ENCODE measurements at places on chromosomes 1 and 21.

DNA sequence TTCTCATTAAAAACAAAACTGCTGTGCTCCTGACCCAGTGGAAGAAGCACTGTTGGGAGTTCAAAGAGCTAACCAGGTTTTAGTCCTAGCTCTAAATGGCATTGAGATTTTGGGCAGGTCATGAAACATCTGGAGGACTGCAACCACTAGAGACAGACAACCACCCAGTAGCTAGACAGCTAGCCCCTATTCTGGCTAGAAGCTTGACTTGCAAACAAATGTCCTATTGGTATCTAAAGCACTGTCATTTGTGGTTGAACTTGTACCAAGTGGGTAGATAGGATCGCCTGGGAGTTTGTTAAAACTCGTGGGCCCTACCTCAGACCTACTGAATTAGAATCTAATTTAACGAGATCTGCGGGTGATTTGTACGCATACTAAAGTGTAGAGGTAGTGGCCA lies 6.9 kb downstream of the RPL11 start:
- no peak for DNase-seq

DNA sequence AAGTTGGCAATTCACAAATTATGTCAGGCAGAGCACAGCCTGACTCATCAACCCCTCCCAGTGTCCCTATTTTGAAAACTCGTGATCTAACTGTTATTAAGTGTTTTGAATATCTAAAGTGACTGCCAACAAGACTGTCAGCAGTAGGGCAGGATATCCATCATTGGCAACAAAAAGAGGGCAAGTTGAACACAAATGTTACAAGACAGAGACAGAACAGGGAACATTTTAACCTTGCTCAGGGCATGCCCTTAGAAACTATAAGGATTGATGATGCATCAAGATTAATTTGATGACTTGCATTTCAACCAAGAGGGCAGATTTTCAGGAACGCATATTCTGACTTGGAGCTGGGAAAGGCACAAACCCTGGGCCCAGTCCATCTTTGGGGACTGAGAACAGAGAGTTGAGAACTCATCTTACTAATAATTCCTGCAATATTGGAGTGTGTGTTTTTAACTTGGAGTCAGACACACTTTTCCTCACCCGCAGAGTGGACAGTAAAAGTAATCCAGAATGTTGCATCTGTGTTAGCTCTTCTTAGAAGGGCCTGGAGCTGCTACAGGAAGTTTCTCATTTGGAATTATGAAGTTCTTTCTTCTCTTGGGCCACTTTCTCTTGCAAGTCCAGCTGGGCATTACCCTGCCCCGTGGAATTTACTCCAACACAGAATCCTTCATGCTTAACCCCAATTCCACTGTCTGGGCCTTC lies 317.2 kb downstream of the LTN1 start:
- no peak for DNase-seq

DNA sequence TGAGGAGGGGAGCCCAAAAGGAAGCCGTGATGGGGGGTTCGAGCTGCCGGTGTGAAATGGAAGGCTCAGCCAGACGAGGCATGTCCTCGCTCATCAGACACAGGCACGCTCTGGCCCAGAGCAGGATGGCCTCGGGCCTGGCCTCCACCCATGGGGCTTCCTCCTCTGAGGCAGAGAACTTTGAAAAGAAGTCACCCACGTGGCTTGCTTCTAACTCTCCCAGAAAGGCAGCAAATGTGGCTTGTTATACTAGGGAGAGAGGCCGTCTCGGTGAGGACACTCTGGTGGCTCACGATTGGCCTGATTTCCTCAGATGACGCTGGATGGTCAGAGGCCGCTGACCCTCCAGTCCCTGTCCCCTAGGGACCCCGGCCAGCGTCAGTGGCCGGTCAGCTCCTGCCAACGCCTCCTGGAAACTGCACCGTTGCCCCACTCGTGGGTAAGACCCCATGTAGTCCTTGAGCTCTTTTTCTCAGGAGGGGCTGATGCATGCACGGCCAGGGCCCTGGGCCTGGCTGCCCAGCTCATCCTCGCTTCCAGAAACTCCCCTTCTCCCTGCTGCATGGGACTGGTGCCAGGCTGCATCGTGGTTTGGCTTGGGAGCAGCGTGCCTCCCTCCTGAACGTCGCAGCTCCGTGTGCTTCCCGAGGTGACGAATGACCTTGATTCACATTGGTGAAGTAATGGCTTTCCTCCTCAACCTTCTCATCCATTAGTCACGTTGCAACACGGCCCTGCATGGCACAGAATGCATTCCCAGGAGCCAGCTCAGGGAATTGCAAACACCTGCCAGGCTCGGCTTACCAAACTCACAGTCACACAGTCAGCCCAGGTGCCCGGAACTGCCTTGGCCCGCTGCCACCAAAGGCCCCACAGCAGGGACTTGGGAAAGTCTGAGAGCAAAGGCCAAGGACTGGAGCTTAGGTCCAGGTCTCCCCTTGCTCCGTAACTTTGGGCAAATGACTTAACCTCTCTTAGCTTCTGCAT lies 58.8 kb downstream of the TOMM20 start:
- DNase-seq: no peak

DNA sequence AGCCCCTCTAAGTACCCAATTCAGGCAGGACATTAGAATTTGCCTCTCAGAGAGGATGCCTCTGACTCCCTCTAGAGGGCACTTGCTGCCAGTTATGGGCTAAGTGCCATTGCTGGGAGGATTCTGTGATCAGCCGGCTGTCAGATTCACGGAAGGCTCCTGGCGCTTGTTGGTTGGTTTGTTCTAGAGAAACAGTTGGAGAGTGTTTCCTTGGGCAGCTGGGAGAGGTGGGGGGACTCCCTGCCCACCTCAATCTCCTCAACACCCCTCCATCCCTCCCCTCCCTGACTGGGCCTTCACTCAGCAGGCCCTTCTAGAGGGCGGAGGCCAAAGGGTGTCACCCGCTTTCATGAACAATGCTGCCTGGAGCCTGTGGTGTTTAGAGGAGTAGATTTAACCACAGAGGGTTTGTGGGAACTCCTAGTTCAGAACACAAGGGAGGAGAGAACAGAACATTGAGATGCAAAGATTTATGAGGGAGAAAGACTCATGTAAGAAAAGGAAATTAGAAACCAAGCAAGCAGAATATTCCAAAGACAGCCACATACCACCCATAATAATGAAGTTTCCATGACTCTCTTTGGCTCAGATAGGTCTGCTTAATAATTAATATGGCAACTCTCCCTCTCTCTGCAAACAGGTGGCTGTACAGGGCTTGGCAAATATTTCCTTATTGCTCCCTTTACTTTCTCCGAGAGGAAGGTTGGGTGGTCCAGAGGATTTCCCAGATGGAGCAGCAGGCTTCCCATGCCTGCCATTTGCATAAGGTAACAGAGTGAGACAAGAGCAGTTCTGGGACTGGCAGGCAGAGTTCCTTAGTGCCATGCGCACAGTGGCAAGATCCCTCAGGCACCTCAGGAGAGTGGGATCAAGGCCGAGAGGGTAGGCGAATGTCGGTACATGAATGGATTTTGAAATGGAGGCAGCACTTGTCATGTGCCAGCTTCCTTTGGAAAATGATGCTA lies 30.0 kb upstream of the ACP6 start:
- DNase-seq: peak; percentile 82

DNA sequence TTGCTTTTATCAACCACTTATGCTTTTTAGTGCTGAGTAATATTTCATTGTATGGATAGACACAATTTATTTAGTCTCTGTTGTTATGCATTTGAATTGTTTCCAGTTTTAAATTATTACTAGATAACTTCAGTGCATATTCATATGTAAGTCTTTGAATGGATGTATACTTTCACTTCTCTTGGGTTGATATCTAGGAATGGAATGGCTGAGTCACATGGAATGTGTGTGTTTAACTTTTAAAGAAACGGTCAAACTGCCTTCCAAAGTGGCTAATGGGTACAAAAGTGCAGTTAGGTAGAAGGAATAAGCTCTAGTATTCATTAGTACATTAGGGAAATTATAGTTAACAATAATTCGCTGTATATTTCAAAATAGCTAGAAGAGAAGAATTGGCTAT lies 82.4 kb downstream of the NPHS2 start:
- no peak for DNase-seq

- no peak for DNase-seq
Measured at GRCh38 chr1:212244441-212244840, 40.8 kb upstream of the PPP2R5A start.

GRCh38 chr1:205179842-205180241 lies 31.7 kb downstream of the DSTYK start:
- no peak for DNase-seq

DNA sequence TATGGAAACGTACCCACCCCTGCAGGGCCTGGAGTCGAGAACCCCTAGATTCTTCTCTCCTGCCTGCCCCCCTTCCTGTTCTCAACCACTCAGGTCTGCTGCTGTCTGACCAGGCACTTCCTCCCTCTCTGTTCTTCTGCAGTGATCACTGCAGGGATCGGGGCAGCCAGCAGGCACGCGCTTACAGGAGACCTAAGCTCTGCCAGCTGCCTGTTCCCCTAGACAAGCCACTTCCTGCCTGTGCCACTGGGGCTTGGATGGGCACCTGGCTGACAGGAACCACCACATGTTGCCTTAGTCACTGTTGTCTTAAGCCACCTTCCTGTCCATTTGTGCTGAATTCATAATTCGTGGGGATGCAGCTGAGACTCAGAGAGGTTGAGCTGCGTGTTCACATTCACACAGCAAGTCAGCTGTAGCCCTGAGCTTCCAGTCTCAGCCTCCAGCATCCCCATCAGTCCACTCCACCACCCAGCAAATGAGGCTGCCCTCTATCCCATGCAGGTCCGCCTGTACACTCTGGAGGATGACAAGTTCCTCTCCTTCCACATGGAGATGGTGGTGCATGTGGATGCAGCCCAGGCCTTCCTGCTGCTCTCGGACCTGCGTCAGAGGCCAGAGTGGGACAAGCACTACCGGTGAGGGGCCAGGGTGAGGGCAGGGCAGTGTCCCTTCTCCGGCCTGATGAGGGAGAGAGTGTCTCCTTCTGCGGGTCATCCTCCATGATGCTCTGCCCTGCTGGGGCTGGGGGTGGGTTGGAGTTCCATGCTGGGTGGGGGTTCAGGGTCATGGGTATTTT lies 18.6 kb downstream of the FAM151A start:
- DNase-seq: no peak

- DNase-seq: no peak
Measured at GRCh38 chr1:16181887-16182719, 26.2 kb upstream of the EPHA2 start.

GRCh38 chr21:33775100-33775828 lies 133.0 kb downstream of the ITSN1 start:
- DNase-seq: no peak

GRCh38 chr1:42682739-42683531 lies 717 bp downstream of the YBX1 start:
- DNase-seq: peak; percentile 68

GRCh38 chr1:44632598-44632997 lies 41.7 kb downstream of the TMEM53 start:
- DNase-seq: no peak

GRCh38 chr1:32066489-32066873 lies 6.3 kb upstream of the TMEM39B start:
- DNase-seq: no peak

DNA sequence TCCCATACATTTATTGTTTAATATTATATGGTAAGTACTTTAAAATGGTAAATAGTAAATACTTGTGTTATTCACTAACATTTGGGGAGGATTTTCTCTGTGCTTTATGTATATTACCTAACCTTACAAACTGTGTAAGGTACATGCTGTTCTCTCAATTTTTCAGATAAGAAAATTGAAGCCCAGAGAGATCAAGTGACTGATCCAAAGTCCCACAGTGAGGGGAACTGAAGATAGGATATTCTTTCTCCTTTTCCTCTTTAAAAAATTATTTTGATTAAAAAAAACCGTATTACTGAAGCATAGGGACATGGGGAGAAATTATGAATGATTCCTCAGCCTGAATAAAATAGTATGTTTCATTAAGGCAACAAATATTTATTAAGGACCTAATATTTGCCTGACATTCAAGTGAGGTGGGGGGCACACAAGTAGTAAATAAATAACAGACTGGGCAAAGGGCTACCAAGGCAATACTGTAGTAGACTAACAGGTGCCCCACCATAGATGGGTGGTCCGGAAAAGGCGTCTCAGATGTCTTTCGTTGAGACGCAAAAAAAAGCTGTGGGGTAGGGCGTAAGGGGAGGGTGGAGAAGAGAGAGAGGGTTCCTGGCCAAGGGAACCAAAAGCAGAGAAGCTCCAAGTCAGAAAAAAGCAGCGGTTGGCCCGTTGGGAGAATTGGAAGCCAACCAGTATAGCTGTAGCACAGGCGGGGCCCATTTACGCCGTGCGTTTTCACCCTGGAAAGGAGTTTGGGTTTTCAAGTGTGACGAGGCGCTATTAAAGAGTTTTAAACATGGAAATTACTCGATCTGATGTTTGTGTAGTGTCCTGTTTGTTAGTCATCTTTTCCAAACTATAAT lies 944 bp upstream of the AGO3 start:
- peak; percentile 56 for DNase-seq

DNA sequence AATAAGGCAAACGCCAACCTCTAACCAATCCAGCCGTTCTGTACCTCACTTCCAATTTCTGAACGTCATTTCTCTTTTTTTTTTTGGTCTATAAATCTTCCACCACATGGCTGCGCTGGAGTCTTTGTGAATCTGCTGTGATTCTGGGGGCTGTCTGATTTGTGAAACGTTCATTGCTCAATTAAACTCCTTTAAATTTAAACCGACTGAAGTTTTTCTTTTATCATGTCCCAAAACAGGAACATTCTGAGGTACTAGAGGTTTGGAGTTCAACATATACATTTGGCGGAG lies 65.5 kb upstream of the BACH1 start:
- DNase-seq: no peak

DNA sequence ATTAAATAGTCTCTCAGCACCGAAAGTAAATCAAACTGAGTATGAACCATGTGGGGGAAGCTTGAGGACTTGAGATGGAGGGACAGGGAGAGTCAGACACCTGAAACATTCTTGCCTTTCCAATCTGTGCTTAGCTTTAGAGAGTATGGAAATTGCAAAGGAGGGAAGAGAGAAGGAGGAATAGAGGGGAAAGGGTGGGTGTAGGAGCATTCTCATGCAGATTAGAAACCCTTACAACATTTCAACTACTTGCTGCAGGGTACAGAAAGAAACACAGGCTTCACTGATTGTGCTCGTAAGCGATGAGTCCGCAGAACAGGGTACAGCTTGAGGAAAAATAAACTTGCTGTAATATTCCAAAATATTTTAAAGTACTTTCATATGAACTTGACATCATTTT lies 73.8 kb downstream of the NIBAN1 start:
- no peak for DNase-seq

DNA sequence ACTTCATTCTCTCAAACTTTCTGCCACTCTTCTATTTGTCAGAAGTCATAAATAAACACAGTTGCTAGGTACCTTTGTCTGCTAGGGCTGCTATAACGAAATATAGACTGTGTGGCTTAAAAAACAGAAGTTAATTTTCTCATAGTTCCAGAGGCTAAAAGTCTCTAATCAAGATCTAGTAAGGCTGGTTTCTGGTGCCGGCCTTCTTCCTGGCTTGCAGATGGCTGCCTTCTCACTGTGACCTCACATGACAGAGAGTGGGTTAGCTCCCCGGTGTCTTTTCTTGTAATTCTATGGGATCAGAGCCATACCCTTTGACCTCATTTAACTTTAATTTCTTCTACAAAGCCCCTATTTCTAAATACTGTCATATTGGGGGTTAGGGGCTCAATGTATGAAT lies 5.9 kb downstream of the PDC start:
- DNase-seq: no peak
